Upper lobe of left lung (tissue), 6 donors: ENCODE measurements at places on chromosomes 3 and 15. TPM values are rescaled to one million over a fixed set of nuclear protein-coding genes. Genes with fewer than 3 reads are reported as not detected.
A peak's percentile ranks its signal among the peaks of the same experiment; 100 is the strongest.

CFAP44 gene
- total RNA-seq, result 9.1 TPM

GOLGA6L6 gene
- total RNA-seq, result not detected

SERPINI2 gene
- total RNA-seq, result 1.8 TPM

TLR9 gene
- 0.29 TPM for total RNA-seq

LNP1 gene
- total RNA-seq, result 2.1 TPM

SLC2A2 gene
- total RNA-seq, result not detected

DNA sequence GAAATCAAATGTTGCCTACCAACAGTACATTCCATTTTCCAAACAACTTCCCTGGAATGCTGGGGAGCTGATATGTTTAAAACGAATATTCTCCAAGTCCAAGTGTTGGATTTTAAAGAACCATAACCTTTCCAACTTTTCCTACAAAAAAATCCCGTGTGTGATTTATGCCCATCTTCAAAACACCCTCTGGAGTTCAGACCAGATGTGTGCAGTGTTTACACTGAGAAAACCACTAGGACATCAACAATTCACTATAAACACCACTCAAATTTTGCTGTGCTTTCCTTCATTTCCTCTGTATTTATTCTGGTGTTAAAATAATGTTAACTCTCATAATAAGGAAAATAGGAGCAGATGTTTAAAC lies 2.4 kb downstream of the VGLL4 start:
- DNase-seq, result no peak
- H3K4me3 ChIP-seq, result no peak overlapping the region
- no peaks in the 10 kb centered on the region for H3K36me3 ChIP-seq
- no peaks in the 10 kb centered on the region for H3K27me3 ChIP-seq
- H3K4me1 ChIP-seq, result peaks cover 47% of the 10 kb centered on the region
- H3K27ac ChIP-seq, result peak overlapping the region; percentile 89

GRCh38 chr3:77939726-77940125 lies 899.8 kb downstream of the ROBO2 start:
- no peaks in the 10 kb centered on the region for H3K27me3 ChIP-seq
- H3K4me3 ChIP-seq, result no peak overlapping the region
- no peak overlapping the region for H3K27ac ChIP-seq

GRCh38 chr3:25064681-25065080 lies 363.4 kb upstream of the RARB start:
- H3K27ac ChIP-seq, result no peak overlapping the region
- H3K4me1 ChIP-seq, result no peaks in the 10 kb centered on the region
- DNase-seq, result no peak
- no peaks in the 10 kb centered on the region for H3K27me3 ChIP-seq

DNA sequence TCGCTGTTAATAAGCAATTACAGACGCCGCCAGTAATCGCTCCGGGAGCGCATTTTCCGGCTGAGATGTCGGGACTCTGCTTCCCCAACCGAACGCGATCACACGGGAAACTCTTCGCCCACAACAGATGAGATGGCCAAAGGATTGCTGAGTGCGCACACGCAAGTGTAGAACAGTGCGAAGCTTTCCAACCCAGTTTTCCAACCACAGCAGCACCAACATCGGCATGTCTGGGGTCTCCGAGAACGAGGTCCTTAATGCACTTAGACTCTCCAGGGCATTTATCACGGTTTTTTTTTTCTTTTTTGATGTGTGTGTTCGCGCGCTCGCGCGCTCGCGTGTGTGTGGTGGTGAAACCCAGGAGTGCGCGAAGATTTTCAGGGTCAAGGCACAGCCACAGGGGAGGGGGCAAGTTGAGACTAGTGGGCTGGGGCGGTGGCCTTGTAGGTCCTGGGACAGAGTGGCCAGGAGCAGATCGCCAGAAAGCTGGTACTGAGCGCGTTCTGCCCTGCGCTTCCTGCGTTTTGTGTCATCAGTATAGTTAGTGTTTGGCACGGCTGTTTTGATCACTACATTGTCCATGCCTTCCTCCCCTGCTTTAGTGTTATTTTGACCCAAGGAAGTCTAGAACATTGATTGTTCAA lies 1.8 kb upstream of the EOMES start:
- H3K27ac ChIP-seq, result no peak overlapping the region
- H3K36me3 ChIP-seq, result no peaks in the 10 kb centered on the region
- DNase-seq, result peak; percentile 67
- peaks cover 33% of the 10 kb centered on the region for H3K4me1 ChIP-seq
- no peaks in the 10 kb centered on the region for H3K27me3 ChIP-seq

- no peak for DNase-seq
- H3K27me3 ChIP-seq, result no peaks in the 10 kb centered on the region
- H3K27ac ChIP-seq, result no peak overlapping the region
- no peaks in the 10 kb centered on the region for H3K36me3 ChIP-seq
Observed at GRCh38 chr3:139601191-139601961, 61.8 kb upstream of the RBP1 start.

GRCh38 chr15:79410237-79410636 lies 21.9 kb upstream of the MINAR1 start:
- no peaks in the 10 kb centered on the region for H3K36me3 ChIP-seq
- no peak overlapping the region for H3K4me3 ChIP-seq
- H3K27ac ChIP-seq, result no peak overlapping the region
- H3K4me1 ChIP-seq, result no peaks in the 10 kb centered on the region

DNA sequence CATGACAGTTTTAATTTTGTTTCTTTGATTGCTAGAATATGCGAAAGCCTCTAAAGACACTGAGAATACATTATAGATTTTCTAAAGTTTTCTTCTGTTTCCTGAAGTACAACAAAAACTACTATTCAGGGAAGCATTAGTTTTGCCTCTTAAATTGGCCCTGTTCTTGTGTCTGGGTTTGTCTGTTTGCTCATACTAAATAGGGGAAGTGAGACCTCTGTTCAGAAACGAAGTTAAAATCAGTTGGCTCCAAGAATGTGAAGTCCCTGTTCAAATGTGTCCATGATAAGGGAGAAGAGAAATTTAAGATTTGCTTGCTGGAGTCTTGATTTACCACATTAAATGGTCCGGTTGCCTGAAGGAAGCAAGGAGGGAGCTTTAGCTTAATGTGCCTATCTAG lies 327.3 kb upstream of the GBE1 start:
- no peak for DNase-seq
- H3K4me3 ChIP-seq, result no peak overlapping the region
- H3K4me1 ChIP-seq, result peaks cover 8% of the 10 kb centered on the region
- no peaks in the 10 kb centered on the region for H3K36me3 ChIP-seq
- no peak overlapping the region for H3K27ac ChIP-seq

- no peak overlapping the region for H3K4me3 ChIP-seq
- H3K4me1 ChIP-seq, result no peaks in the 10 kb centered on the region
- no peaks in the 10 kb centered on the region for H3K36me3 ChIP-seq
- no peaks in the 10 kb centered on the region for H3K27me3 ChIP-seq
- DNase-seq, result no peak
Observed at GRCh38 chr15:66132251-66132816, 121.2 kb downstream of the MEGF11 start.

GRCh38 chr15:91348752-91349500 lies 248.9 kb downstream of the SV2B start:
- H3K27ac ChIP-seq, result no peak overlapping the region
- H3K4me3 ChIP-seq, result no peak overlapping the region
- no peaks in the 10 kb centered on the region for H3K36me3 ChIP-seq

DNA sequence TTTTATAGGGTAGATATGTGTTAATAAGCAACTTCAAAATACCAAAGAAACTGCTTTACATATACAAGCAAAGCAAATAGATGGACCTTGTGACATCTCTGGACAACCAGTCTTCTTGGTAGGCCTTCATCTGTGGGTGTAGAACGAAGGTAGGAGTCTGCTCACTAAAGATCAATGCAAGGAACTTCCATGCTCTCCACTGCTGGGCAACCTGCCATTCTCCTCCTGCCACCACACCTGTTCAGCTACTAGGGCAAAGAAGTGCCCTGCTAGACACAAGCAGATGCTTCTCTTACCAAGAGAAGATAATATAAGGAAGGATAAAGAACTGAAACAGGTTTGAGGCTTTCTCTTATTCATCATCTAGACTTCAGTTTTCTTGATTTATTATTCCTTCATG lies 12.6 kb downstream of the PPARG start:
- H3K27ac ChIP-seq, result no peak overlapping the region
- no peaks in the 10 kb centered on the region for H3K36me3 ChIP-seq
- H3K27me3 ChIP-seq, result no peaks in the 10 kb centered on the region
- no peak for DNase-seq
